ENCODE measurements at places on chromosomes 1 and 21.

- DNase-seq = no peak
Measured at GRCh38 chr21:29394051-29394450, 95.3 kb downstream of the BACH1 start.

- DNase-seq = no peak
Measured at GRCh38 chr1:197915862-197916499, 1.2 kb upstream of the LHX9 start.

GRCh38 chr1:107058245-107059032 is 2.0 kb downstream of the PRMT6 start:
- DNase-seq = no peak

GRCh38 chr1:44553771-44554170 is 120.5 kb downstream of the TMEM53 start:
- DNase-seq = no peak

GRCh38 chr1:47216278-47217059 is 15.6 kb downstream of the TAL1 start:
- DNase-seq = no peak

DNA sequence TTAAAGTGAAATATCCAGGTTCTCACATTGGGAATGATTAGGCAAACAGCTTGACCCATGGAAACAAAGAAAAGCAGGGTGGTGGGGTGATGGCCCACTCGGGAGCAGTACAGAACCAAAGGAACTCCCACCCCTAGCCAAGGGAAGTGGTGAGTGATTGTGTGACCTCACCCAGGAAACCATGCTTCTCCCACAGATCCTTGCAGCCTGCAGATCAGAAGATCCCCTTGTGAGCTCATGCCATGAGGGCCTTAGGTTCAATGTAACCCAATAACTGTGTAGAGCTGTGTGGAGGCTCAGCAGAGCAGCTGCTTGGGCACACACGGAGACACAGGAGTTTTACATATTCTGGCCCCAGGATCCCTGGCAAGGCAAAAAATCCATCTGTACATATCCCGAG is 311.8 kb upstream of the DPYD start:
- DNase-seq = peak; percentile 5
